Astrocyte (in vitro differentiated cells and primary cell): ENCODE measurements at places on chromosomes 12 and 14. TPM values are rescaled to one million over a fixed set of nuclear protein-coding genes. Genes with fewer than 3 reads are reported as not detected.

VASH1 gene
- 13.6 and 23.6 TPM in 2 replicates for total RNA-seq

PZP gene
- not detected in 2 replicates for total RNA-seq

NRXN3 gene
- 12.6 and 18.0 TPM in 2 replicates for total RNA-seq

CEP83 gene
- total RNA-seq: 12.4 TPM in 2 replicates

OTX2 gene
- 2.3 and 8.2 TPM in 2 replicates for total RNA-seq

OXA1L gene
- 81.2 and 82.8 TPM in 2 replicates for total RNA-seq

FGF6 gene
- not detected in 2 replicates for total RNA-seq

PRIM1 gene
- total RNA-seq: 2.1 and 2.6 TPM in 2 replicates

PPM1A gene
- total RNA-seq: 46.0 and 50.3 TPM in 2 replicates

NEK9 gene
- total RNA-seq: 45.2 and 56.3 TPM in 2 replicates

CABP1 gene
- 0.19 and 0.30 TPM in 2 replicates for total RNA-seq

TDP1 gene
- 16.7 and 17.0 TPM in 2 replicates for total RNA-seq

FGF23 gene
- total RNA-seq: not detected in 2 replicates

SLC6A13 gene
- total RNA-seq: 2.4 and 2.6 TPM in 2 replicates

FITM1 gene
- total RNA-seq: 0.25 TPM in 1 of 2 replicates, not detected in the other

RD3L gene
- total RNA-seq: not detected in 2 replicates

SYNE3 gene
- total RNA-seq: 2.5 TPM in 2 replicates

ETFRF1 gene
- 6.7 and 9.2 TPM in 2 replicates for total RNA-seq

CLEC4C gene
- not detected in 2 replicates for total RNA-seq
